ENCODE measurements at places on chromosomes 1 and 21.

GRCh38 chr1:37606481-37607263 lies 10.9 kb upstream of the GNL2 start:
- no peak for DNase-seq

- no peak for DNase-seq
These were observed 18.0 kb upstream of the ID3 start for GRCh38 chr1:23577056-23578004.

GRCh38 chr1:234724516-234725176 lies 114.7 kb upstream of the IRF2BP2 start:
- no peak for DNase-seq

GRCh38 chr21:20998886-20999285 lies 677 bp downstream of the NCAM2 start:
- no peak for DNase-seq

- no peak for DNase-seq
These were observed 16.2 kb upstream of the MPL start for GRCh38 chr1:43321331-43321891.

DNA sequence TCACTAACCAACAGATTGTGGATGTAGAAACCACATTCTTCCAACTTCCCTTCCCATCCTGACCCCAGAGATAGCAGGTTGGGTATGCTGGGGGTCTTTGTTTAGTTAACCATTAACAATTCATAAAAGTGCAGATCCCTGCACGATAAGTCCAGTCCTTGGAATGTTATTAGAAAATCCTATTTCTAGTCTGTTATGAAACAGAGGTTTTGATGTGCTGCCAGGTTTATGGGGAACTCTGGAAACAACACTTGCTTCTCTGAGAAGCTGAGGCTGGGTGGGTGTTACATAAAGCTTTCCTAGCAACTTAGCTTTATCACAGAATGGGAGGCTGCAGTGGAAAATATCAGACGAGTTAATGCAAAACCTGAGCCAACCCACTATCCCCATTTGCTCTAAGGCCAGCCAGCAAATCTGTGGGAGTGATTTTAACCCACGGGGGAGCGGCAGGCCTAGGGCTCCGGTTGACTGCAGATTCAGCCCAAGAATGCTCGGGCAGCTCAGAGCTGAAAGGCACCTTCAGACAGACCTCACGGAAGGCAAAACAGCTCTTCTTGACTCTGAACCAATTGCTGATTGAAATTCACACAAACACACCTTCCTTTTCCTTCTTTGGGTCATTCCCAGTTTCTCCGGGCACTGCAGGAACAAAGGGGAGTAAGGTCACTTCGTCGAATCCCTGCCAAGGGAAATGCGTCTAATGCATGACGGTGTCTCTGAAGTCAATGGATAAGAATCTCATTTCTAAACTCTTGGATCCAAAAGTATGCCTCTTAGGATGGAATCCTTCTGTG lies 111.7 kb upstream of the IRF2BP2 start:
- DNase-seq = no peak

GRCh38 chr1:59041646-59042277 lies 255.1 kb upstream of the FGGY start:
- no peak for DNase-seq

DNA sequence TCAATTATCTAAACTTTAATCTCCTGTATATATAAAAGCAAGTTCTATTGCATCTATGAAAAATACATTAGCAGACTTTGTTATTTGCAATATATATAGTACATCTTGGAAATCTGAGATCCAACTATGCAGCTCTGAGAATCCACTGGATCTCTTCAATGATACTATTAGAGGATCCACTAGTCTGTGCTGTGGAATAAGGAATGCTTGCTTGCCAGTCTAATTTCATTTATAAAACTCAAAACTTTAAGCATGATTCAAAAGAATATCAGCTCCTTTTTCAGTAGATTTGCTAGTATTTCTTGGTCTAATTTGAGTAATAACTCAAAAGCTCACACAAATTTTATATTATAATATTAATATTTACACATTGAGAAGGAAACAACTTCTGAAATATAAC lies 115.1 kb downstream of the SPATA6 start:
- no peak for DNase-seq

GRCh38 chr1:160367934-160368923 lies 1.4 kb downstream of the NHLH1 start:
- no peak for DNase-seq

- DNase-seq = no peak
These were observed 957 bp downstream of the EPS15 start for GRCh38 chr1:51518033-51518585.

GRCh38 chr1:218365226-218365999 lies 20.3 kb downstream of the TGFB2 start:
- no peak for DNase-seq

- DNase-seq = no peak
These were observed 13.3 kb downstream of the PLXNA2 start for GRCh38 chr1:208230668-208231529.

DNA sequence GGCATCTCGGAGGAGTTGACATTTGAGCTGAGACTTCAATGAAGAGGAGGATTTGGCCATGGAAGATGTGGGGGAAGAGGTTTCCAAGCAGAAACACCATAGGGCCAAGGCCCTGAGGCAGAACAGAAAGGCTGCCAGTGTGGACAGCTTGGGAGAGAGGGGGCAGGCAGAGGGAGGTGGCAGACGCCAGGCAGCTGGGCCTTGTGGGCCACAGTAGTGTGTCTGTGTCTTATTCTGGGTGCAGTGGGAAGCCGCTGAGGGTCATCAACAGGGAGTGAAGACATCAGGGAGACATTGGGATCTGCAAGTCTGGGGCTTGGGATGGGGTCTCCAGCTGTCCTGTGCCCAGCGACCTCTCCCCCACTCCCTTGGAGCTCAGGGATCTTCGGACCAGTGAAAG lies 96.8 kb downstream of the LACTBL1 start:
- no peak for DNase-seq

DNA sequence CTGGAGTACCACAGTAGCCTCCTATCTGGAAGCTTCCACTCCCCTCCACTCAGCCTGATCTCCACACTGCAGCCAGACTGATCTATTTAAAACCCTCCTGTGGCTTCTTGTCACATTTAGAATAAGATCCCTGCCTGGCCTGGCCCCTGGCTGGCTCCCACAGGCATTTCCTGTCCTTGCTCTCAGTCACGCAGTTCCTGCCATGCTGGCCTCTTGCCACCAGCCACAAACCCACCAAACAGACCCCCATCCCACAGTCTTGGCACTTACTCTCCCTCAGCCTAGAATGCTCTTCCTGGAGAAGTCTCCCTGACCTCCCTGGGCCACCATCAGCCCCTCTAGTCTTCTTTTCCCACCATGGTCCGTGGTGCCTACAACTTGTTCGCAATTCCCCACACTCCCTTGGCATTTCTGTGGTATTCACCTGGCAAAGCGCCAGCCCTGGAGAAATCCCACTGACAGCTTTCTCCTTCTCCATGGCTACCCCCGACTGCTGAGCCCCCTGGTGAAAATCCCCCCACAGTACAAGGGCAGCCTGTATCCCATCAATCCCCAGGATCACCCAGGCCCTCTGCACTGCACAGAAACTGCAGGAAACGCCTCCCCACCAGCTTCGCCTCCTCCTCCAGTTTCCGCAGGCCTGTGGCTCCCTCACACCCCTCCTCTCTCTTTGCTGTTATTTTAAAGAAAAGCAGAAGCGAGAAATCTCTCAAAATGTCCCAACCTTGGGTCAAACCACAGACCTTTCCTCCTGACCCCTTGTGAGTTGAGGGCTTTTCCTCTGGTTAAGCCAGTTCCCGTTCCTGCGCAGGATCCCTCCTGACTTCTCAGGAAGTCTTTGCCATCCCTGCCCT lies 94.5 kb downstream of the SYT2 start:
- DNase-seq = no peak

DNA sequence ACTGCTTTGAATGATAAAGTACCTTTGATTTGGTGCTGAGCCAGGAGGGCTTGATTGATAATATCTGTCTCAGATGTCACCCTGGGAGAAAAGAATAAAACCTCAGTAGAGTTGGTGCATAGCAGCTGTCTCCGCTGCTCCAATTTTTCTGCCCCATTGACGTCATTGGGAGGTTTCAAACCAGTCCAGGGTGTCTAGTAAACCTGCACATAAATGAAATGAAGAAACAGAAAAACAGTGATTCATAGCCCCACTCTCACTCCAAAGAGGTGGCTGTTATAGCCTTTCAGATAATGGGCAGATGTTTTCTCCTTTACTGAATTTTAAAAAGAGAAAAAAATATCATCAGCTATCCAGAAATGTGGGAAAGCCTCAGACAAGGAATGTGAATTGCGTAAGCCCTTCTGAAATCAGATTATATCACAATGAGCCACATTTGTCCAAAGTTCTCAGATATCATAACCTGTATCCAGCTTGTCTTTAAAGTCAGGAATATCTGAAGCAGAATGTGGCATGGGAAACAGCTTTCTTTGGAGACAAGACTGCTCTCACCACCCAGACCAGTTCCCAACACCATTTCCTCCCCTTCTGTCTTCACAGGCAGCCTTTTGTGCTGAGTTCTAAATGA lies 351.3 kb upstream of the SGIP1 start:
- no peak for DNase-seq
